Stimulated activated CD4-positive, alpha-beta T cell treated with anti-CD3 and anti-CD28 coated beads, TNF-alpha, amount 100 ng/mL, for 1 hour (primary cell): ENCODE measurements at places on chromosomes 12 and 14.

GRCh38 chr12:6478416-6478815, 7.9 kb upstream of the VAMP1 start:
- no peak for DNase-seq

- DNase-seq, result no peak
Observed at GRCh38 chr14:68786491-68787091, 6.3 kb downstream of the ZFP36L1 start.

DNA sequence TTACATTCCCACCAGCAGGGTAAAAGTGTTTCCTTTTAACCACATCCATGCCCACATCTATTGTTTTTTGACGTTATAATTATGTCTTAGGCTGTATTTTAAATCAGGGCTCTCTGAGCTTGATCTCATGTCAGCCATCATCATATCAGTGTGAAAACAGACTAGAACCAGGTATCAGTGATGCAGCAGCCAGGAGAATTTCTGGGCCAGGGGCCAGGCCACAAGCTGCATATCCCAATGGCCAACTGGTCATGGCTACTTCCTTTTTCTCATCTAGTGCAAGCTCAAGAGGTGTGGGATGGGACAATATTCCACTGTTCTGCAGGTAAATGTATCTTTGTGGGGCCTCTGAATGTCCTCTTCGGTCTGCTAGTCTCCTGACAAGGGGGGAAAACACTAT, 125.1 kb downstream of the CRADD start:
- no peak for DNase-seq

- DNase-seq, result no peak
Observed at GRCh38 chr12:91617818-91618217, 435.2 kb upstream of the DCN start.

GRCh38 chr14:34461334-34462131, 507 bp downstream of the SPTSSA start:
- no peak for DNase-seq

GRCh38 chr14:64937171-64937820, 5.2 kb downstream of the GPX2 start:
- no peak for DNase-seq

DNA sequence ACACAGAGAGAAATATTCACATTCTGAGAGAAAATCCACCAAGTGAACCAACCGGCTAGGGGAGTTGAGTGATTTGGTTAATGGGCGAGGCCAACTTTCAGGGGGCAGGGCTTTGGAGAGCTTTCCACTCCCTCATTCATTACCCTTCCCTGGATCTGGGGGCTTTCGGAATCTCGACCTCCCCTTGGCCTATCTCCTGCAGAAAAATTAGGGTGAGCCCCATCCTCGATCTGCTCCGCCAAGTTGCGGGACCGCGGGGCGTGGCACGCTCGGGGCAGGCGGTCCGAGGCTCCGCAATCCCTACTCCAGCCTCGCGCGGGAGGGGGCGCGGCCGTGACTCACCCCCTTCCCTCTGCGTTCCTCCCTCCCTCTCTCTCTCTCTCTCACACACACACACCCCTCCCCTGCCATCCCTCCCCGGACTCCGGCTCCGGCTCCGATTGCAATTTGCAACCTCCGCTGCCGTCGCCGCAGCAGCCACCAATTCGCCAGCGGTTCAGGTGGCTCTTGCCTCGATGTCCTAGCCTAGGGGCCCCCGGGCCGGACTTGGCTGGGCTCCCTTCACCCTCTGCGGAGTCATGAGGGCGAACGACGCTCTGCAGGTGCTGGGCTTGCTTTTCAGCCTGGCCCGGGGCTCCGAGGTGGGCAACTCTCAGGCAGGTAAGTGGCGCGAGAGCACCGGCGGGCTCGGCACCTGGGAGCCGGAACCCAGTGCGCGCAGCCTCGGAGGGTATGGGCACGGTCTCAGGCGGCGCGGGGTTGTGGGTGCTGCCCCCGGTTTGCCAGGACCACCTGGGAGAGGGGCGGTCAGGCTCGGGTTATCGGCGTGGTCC, at the start of gene ERBB3:
TSS of gene ERBB3 (plus strand) at position 443 of the 833 bp plus-strand sequence. CDS start at position 579, 136 bp downstream.
- peak; percentile 42 for DNase-seq
